ENCODE measurements at places on chromosomes 2 and 18.

- DNase-seq: no peak
These were observed 238.9 kb upstream of the NT5C1B start for GRCh38 chr2:18828296-18828695.

DNA sequence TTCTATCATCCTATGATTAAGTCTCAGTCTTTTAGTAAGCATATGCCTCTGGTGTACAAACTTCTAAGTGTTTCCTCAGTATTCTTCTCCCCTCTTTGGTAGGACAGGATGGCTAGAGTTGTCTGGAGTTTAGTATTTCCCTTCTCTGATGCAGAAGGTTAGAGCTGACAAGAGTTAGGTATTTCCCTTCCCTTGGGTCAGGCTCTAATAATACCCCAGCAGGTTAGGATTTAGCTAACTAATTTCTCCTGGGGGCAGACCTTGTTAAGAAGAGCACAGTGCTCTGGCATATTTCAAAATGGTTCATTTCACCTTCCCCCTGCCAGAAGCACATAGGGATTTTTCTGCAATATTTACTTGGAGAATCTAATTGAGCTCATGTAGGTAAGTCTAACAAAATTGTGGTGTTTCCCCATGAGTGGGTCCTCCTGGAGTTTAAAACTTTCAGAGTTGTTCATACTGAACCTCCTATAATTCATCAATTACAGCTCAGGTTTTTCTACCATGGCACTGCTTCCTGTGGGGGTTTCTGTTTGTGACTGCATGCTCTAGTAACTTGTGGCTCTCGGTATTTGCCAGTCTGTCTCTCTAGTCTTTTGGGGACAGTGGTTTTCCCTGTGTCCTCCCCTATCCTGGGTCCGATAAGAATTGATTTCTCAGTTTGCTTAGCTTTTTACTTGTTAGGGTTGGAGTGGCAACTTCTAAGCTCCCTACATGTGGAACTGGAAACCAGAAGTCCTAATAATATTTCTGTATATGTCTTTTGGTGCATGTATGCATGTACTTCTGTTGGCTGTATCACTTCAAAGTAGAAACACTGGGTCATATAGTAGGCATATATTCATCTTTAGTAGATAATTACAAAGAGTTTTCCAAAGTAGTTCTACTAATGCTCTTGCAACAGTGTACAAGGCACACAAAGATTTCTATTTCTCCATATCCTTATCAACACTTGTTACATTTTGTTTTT lies 77.7 kb downstream of the GDF7 start:
- DNase-seq: no peak

GRCh38 chr2:134869946-134870736 lies 31.7 kb downstream of the ACMSD start:
- no peak for DNase-seq

DNA sequence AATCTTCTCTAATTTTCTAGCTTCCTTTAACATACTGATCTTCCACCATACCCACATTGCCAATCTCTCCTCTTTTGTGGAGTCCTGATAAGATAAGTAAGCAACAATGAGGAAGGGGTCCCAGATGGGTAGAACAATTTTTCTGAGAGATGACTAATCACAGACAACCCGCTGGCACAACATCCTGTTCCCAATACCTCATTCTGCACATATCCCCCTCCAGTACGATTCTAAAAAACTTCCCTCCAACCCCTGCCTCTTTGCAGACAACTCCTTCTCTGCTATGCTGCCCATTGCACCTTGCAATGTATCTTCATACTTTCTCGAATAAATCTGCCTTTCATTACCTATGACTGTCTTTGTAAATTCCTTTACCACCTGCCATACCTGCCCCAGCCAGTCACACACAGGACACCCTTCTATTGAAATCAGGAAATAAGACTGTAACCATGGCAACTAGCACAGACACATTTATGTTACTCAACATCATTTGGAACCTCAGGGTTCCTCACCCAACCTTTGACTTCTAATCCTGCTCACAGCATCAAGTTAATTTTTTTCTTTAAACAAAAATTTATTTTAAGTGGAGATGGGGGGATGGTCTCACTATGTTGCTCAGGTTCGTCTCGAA lies 7.4 kb upstream of the EXOC6B start:
- no peak for DNase-seq

DNA sequence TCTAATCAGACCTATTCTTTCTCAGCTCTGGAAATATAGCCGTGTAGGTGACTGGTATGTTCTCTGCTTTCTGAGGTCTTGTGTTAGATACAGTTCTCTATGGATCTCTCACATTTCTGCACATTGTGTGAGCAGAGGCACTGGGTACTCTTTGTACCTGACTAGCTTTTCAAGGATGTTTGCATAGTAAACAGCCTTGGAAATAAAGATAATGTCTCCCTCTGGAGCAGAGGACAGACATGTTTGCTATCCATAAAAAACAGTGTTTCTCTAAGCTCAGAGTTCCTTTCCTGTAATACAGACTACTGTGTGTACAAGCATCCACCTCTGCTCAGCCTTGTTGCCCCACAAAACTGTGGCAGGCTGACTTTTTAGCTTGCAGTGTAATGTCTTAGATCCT lies 279.2 kb downstream of the CTNNA2 start:
- no peak for DNase-seq

DNA sequence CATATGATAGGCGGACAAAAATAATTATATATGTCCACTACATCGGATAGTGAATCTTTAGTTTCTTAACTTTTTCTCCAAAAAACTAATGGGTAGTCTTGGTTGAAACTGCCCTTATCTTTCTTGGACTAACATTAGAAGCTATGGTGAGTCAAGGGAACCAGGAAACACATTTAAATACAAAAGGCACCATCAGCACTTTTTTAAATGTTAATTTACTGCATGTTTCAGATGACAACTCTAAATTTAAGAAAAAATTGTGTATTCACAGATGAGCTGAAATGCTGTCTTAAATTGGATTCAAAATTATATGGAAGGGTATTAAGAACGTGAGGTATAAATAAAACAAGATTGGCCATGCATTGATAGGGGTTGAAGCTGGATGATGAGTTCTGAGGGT lies 75.6 kb upstream of the CERS6 start:
- DNase-seq: no peak

GRCh38 chr2:208373460-208374089 lies 33.0 kb upstream of the PTH2R start:
- DNase-seq: no peak
